Placental epithelial cell (primary cell): ENCODE measurements at places on chromosomes 16 and 17. TPM values are rescaled to one million over a fixed set of nuclear protein-coding genes. Genes with fewer than 3 reads are reported as not detected.

Gene SYNGR3
- 3.5 and 4.4 TPM in 2 replicates for total RNA-seq

Gene KCNH6
- not detected in 2 replicates for total RNA-seq

Gene NCBP3
- 16.1 and 22.8 TPM in 2 replicates for total RNA-seq

Gene CES4A
- 3.3 and 10.2 TPM in 2 replicates for total RNA-seq

Gene MFAP4
- total RNA-seq, result 2.1 and 19.2 TPM in 2 replicates

Gene MYOCD
- total RNA-seq, result 3.5 and 5.1 TPM in 2 replicates

Gene MILR1
- not detected in 2 replicates for total RNA-seq

Gene NEUROD2
- not detected in 2 replicates for total RNA-seq

Gene NPIPA7
- total RNA-seq, result 1.4 TPM in 1 of 2 replicates, not detected in the other

Gene KCNG4
- not detected in 2 replicates for total RNA-seq

Gene SEZ6L2
- 1.2 and 2.7 TPM in 2 replicates for total RNA-seq

Gene USP7
- total RNA-seq, result 38.5 and 49.5 TPM in 2 replicates

Gene NPIPA2
- 0.79 TPM in 1 of 2 replicates, not detected in the other for total RNA-seq

Gene VPS25
- total RNA-seq, result 58.5 and 77.0 TPM in 2 replicates

Gene FBXW10B
- total RNA-seq, result 1.2 and 2.2 TPM in 2 replicates

Gene RAB11FIP4
- 17.3 and 24.5 TPM in 2 replicates for total RNA-seq

Gene NUPR1
- total RNA-seq, result not detected in 2 replicates

Gene CCL17
- not detected in 2 replicates for total RNA-seq

Gene INCA1
- 0.43 and 1.6 TPM in 2 replicates for total RNA-seq

Gene NLRC3
- total RNA-seq, result 0.39 TPM in 1 of 2 replicates, not detected in the other

Gene EFCAB5
- total RNA-seq, result 0.11 TPM in 1 of 2 replicates, not detected in the other
